ENCODE measurements at places on chromosomes 7 and 10.

GRCh38 chr7:110090110-110090820 lies 1000.7 kb upstream of the LRRN3 start:
- peak; percentile 7 for DNase-seq

DNA sequence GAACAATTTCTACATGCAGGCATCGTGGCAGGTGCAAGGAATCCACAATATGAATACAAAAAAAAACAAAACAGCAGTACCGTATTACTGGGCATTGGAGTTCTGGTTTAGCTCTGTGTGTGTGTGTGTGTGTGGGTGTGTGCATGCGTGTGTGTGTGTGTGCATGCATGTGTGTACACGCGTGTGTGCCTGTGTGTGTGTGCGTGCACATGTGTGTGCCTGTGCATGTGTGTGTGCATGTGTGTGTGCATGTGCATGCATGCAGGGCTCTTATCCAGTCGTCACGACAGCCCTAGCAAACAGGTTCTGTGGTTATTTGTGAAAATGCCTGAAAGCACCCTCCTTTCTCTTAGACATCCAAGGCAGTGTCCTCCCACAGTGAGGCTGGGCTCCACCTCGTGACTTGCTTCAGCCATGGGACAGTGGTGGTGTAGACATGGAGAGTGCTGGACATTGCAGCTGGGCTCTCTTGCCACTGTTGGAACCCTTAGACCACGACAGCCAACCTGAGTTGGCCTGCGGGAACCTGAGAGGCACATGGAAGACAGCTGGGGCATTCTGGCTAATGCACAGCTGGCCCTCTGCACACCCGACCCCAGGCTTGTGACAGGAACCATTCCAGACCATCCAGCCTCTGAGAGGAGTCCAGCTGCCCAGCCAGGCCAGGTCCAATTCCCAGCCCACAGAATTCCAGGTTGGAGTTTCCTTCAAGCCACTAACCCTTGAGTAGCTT lies 173.4 kb upstream of the SHH start:
- no peak for DNase-seq

DNA sequence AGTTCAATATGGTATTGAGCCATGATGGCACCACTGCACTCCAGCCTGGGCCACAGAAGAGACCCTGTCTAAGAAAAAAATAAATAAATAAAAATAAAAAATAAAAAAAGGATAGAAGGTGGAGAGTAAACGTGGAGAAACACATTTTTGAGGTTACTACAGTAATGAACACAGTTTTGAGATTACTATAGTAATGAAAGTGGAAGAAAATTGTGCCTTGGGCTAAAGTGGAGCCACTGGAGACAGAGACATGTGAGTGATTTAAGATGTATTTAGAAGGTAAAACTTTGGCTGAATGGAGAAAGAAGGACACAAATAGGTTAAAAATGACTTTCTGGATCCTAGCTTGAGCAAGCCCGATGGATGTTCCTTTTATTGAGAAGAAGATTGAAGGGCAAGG lies 76.8 kb downstream of the HGF start:
- no peak for DNase-seq

GRCh38 chr7:28684650-28685241 lies 272.4 kb downstream of the CREB5 start:
- no peak for DNase-seq

DNA sequence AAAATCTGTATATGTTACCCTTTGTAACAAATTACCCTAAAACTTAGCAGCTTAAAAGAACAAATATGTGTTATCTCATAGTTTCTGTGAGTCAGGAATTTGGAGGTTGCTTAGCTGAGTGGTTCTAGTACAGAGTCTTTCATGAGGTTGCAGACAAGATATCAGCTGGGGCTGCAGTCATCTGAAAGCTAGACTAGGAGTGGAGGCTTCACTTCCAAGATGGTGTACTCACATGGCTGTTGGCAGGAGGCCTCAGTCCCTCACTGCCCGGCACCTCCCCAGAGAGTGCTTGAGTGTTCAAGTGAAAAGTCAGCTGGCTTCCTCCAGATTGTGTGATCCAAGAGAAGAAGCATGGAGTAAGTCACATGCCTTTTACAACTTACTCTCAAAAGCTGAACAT lies 16.9 kb upstream of the GGCT start:
- DNase-seq: no peak

DNA sequence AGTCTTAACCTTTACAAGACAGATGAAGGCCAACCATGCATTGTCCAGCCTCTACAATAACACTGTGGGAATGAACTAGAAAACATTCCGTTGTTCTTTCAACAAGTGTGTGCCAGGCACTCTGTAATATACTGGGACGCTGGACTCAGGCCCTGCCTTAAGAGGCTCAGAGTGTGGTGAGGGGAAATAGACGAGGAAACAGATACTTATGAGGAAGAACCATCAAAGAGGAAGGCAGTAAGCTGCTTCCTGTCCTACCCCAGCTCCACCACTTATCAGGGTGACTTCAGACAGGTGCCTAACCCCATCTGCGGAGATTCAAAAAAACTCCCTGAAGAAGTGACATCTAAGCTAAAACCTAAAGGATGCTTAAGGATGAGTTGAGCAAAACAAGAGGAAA lies 8.9 kb upstream of the TRIM8 start:
- DNase-seq: no peak

DNA sequence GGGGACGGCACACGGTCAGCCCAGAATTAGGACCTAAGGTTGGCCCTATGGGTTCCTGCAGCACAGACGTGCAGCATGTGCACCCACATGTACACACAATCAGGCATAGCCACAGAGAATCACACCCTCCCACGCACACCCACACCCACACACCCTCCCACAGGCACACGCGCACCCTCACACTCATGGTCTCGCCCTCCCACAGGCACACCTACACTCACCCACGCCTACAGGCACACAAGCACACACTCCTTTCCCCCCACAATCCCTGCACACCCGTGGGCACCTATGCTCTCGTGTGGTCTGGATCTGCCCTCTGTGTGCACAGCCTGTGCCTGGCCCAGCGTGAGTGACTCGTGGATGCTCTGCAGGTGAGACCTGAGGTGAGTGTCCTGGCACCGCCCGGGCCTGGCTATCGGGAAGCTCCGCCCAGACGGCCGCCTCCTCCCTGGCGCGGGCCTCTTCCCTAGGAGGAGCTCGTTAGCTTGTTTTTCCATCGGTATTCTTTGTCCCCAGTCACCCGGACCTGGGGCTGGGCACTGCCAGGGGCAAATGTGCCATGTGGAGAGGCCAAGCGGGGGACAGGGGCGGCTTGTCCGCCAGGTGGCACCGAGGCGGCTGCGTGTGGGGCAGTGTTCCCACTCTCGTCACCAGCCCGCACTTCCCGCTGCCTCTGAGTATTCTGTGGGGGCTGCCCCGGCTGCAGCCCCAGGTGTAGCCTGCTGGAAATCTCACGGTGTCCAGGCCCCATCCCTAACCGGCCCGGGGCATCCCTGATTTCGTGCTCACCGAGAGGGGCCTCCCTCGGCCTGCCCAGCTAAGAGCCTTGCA lies 110.2 kb upstream of the FAM20C start:
- no peak for DNase-seq

GRCh38 chr7:91198371-91198770 lies 65.9 kb upstream of the FZD1 start:
- DNase-seq: no peak

GRCh38 chr10:113272511-113272910 lies 280.3 kb upstream of the HABP2 start:
- DNase-seq: no peak

GRCh38 chr7:4861673-4862072 lies at the start of gene PAPOLB:
PAPOLB (minus strand) TSS chr7:4862030; CDS start chr7:4861810, 220 bp downstream.
- no peak for DNase-seq

DNA sequence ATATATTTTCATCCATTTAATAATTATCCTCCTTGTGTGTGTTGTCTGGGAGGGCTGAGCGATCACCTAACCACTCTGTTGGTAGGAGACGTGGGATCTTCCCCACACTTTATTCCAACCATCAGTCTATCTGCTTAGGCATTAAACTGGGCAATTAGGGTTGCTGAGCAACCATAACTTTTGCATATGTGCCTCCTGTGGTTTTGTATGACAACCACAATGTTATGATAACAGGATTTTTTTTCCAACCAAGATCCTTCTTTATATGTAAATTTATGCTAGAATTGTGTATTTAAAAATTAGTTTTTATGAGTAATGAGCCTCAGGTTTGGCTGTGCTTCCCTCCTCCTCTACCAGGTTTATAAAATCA lies 495.0 kb upstream of the MGMT start:
- no peak for DNase-seq

- DNase-seq: peak; percentile 66
These were observed 11.0 kb upstream of the TRIM8 start for GRCh38 chr10:102633287-102633686.

- no peak for DNase-seq
These were observed 257.3 kb downstream of the TRIL start for GRCh38 chr7:28700790-28701203.
